IPS DF 6.9 (cell line): ENCODE measurements at places on chromosomes 2 and 18.

DNA sequence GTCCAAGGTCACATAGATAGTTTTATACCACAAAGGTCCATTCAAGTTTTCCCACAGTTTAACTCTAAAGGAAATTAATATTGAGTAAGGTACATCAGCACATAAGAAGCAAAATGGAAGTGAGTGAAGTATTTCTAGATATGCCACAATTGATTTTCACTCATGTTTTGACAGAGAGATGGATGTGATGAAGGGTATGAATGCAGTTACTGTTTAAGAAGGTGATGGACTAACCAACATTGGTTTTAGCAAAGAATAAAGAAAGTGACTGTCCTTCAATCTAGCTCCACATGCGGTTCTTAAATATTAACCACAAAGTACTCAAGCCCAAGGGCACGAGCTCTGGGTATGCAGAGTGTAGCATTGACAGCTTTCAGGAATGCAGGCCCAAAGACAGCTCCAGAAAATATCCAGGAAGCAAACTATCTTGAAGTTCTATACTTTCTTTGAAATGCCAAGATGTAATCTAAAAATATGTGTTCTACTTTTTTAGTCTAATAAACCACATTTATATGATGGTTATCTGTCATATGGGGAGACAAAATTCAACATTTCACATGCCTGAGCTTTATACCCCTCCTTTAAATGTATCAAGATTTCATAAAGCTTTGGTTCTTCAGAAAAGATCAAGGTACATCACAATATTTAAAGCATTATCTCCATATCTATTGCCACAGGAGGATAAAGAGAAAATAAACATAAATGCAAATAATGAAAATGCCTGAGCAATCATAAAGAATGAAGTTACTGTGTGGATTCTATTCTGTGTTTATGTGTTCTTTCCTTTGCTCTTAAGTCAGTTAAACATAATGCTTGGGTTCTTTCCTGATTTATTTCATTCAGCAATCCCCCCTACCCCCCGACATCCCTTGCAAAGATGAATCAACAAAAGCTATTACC lies 6.7 kb upstream of the SCN1A start:
- no peak for DNase-seq

- no peak for DNase-seq
These were observed 247.4 kb downstream of the MYO3B start for GRCh38 chr2:170425281-170425751.

- DNase-seq: no peak
These were observed 3.9 kb downstream of the SALL3 start for GRCh38 chr18:78983512-78983911.

DNA sequence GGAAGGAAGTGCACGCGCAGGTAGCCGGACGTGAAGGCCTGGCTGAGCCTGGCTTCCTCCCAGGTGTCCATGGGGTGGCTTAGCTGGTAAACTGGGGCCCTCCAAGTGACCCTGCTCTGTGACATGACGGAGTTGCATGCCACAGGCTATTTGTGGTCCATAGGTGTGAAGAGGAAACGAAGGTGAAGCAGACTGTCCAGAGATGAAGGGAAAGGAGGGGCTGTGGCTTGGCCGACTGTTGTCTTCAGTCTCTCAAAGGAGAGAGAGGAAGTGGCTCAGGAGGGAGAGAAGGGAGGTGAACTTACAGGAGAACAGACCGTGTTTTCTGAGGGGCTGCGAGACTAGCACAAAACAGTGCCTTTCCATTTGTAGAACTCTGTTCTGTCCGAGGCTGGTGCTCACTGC lies 19.3 kb downstream of the INPP5D start:
- DNase-seq: no peak

- DNase-seq: no peak
These were observed 4.4 kb downstream of the ADCYAP1 start for GRCh38 chr18:908758-909724.

- no peak for DNase-seq
These were observed 204.8 kb downstream of the TSN start for GRCh38 chr2:121960251-121960650.

DNA sequence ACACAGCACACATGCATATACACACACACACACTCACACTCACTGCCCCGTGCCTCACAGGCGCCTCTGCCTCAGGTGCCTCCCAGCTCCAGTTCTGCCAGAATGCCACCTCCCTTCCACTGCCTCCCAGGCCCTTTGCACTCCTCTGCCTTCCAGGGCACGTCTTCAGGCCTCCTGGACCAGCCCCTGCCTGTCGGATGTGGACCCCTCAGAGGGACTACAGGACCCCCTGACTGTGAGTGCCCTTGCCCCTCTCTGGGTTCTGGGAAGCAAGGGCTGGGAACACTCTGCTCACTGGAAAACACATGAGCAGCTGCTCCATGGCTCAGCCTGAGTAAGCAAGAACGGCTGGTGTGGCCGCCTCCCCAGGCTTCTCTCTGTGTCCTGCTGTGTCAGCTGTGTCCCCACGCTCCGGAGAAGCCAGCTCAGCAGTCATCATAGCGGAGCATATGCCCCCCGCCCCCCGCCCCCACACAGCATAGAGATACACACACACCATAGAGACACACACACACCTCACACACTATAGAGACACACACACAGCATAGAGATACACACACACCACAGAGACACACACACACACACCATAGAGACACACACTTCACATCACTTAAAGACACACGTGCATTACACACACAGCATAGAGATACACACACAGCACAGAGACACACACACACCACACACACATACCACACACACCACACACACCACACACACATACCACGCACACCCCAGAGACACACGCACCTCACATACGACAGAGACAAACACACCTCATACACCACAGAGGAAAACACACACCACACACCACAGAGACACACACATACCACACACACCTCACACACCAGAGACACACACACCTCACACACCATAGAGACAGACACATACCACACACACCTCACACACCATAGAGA lies 271.3 kb downstream of the CYRIA start:
- no peak for DNase-seq

GRCh38 chr2:16141641-16141921 lies 201.2 kb downstream of the MYCN start:
- no peak for DNase-seq

- no peak for DNase-seq
These were observed 133.0 kb downstream of the PRPF40A start for GRCh38 chr2:152584301-152584700.

DNA sequence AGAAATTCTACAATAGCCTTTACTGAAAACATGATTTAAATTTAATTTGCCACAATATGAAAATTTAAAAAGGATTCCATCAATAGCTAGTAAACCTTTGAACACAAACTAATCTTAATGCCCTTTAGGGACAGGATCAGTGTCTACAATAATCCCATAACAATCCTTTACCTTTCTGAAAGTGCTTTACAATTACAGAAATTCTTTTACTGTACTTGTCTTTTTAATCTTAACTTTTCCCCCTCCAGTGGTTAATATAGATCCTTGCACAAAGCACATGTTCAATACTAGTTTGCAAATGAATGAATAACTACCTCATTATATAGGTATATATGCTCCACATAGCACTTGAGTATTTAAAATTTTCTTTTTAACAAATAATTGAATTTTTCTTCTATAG lies 122.6 kb downstream of the PLEKHA3 start:
- DNase-seq: no peak

DNA sequence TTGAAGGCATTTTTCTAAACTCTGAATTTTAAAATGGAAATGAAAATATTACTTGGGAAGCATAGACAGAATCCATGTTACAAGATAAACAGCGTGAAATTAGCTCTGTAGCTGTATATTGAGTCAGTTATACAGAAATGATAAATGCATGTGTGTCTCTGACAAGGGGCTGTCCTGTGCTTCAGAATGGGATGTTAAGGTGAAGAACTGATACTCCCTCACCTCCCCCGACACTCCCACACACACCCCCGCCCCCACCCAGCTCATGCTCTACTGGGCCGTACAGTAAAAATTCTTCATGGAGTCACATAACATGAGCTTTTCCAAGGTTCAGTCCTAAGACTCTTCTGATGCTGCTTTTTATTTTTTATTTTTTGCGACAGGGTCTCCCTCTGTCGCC lies 869 bp upstream of the THUMPD2 start:
- no peak for DNase-seq

- DNase-seq: no peak
These were observed 147.7 kb downstream of the KLHL29 start for GRCh38 chr2:23532391-23533337.
